ENCODE measurements at places on chromosomes 6 and 20.
A peak's percentile ranks its signal among the peaks of the same experiment; 100 is the strongest.

DNA sequence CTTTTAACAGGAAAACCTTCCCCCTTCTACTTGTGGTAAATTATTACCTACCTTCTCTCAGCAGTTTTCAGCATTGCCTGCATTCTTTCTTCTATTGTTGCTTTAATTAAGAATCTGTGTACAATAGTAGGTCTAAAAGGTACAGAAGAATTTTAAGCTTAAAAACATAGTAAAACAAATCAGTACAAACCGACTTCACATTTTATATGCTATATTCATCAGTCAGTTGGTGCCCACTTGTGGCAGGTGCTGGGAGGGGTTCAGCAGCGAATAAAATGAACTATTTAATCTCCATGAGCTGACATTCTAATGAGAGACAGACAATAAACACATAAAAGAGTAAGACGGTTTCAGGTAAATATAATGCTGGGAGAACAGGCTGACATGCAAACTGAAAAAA is 73.4 kb upstream of the FBXO30 start:
- DNase-seq: no peak

DNA sequence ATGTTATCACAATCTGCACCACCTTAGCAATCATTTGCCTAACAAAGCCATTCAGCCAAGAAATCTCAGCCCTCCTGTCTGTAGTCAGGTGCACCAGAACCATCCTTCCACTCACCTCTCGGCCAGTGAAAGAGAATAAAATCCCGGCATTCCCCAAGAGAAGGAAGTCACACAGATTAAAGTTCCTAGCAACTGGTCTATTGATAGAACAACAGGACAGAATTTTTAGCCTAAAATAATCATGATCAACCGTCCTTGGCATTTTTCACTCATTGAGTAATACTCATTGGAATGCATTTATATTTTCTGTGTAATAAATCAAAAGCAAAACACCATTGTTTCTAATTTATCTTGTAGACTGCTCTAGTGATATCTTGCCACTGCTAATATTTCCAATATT is 85.7 kb upstream of the CDH4 start:
- no peak for DNase-seq

DNA sequence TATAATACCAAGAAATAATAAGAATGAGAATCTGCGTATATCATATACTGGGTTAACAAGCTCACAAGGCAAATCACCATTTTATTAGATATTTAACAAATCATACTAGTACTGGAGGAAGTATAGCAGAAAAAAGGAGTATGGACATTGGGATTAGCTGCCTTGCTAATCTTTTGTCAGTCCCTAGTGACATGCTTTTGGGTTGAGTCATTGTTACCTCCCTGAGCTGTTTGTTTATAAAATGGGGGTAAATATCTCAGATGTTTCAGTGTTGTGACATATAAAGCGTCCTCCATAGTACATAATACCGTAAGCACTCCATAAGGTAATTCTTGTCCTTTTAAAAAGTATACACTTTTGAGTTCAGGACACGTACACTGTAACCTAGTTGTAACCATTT is 107.0 kb downstream of the ESR1 start:
- DNase-seq: no peak

DNA sequence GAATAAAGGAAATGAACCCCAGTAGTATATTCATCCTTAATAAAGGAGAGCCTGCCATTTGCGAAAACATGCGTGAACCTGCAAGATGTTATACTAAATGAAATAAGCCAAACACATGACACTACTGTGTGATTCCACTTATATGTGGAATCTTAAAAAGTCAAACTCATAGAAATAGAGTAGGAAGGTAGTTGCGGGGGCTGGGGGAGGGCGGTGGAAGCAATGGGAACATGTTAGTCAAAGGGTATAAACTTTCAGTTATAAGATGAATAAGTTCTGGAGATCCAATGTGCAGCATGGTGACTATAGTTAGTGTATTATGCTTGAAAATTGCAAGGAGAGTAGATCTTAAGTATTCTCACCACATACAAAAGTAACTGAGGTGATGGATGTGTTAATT is 72.9 kb downstream of the ANKRD6 start:
- no peak for DNase-seq

GRCh38 chr6:169931261-169931660 is 179.8 kb downstream of the ERMARD start:
- DNase-seq: no peak

DNA sequence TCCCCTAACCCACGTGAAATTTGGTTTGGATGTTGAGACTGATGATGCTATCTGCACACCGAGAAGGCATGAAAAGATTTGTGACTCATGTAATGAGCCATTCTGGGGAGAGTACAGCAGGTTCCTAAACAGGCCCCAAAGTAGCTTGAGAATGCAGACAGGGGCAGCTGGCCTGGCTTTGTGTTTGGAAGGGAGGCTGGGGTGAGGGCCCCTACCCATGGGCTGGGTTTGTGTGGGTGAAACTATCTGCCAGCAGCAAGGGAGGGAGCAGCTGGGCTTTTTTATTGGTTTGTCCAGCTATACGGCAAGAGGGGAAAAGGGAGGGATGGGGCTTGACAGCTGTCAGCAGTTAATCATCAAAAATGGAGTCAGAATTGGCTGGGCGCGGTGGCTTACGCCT is 87.0 kb upstream of the RNF24 start:
- no peak for DNase-seq

GRCh38 chr6:150977281-150977680 is 111.8 kb downstream of the MTHFD1L start:
- DNase-seq: no peak

DNA sequence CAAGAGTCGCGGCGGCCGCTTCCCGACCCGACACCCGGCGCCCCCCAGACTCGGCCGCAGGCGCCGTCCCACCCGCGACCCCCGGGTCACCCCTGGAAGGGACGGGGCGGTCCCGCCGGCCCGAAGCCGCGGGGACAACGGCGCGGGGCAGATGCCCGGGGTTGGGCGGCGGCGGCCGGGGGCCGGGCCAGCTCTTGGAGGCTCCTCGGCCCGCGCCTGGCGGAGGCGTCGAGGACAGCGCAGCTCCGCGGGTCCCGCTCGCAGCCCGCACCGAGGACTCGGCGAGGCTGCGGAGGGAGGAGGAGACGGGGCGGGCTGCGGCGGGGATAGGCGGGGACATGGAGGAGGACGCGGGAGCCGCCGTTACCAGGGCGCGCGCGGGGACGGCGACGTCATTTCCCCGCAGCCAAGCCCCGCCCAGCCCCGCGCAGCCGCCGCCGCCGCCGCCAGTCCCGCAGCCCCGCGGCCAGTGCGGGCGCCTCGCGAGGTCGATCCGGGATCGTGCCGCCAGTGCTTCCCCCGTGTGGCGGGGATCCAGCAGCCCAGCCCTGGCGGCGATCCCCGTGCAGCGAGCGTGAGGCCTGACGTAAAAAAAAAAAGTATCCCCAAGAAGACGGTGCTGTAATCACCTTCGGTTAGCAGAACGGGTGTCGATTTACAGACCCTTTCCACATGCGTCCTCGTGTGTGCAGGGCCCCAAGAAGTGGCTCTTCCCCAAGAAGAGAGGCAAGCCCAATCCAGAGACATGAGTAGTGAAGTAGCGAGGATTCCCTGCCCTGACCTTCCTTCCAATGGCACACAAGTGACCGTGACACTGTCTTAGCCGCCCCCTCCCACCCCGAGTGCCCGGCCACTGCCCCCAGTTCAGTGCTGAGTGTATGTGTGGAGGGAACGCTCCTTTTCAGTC is at the start of gene FAM184A:
FAM184A (minus strand) TSS at position 289 of the 907 bp plus-strand sequence. CDS start 365 bp downstream, outside the sequence.
- peak; percentile 51 for DNase-seq

- no peak for DNase-seq
These were observed 99.9 kb downstream of the L3MBTL3 start for GRCh38 chr6:130118236-130118635.

DNA sequence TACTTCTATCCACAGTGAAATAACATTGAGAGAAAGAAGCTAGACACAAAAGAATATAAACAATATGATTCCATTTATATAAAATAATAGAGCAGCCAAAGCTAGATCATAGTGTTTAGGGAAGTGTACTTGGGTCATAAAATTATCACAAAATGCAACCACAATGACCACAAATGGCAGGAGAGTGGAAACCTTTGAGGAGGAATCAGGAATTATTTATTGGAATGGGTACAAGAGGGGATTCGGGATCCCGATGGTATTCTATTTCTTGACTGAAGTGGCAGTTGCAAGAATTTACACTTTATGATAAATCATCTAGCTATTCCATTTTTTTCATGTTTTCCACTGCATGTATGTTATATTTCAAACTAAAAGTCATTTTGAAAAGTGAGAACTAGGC is 76.1 kb downstream of the IPCEF1 start:
- no peak for DNase-seq

- no peak for DNase-seq
These were observed 2.0 kb upstream of the TMEM181 start for GRCh38 chr6:158557927-158558326.

Data from NCI-H1417 (cell line).